ENCODE measurements at places on chromosomes 7 and 10. TPM values are rescaled to one million over a fixed set of nuclear protein-coding genes. Genes with fewer than 3 reads are reported as not detected.

DNA sequence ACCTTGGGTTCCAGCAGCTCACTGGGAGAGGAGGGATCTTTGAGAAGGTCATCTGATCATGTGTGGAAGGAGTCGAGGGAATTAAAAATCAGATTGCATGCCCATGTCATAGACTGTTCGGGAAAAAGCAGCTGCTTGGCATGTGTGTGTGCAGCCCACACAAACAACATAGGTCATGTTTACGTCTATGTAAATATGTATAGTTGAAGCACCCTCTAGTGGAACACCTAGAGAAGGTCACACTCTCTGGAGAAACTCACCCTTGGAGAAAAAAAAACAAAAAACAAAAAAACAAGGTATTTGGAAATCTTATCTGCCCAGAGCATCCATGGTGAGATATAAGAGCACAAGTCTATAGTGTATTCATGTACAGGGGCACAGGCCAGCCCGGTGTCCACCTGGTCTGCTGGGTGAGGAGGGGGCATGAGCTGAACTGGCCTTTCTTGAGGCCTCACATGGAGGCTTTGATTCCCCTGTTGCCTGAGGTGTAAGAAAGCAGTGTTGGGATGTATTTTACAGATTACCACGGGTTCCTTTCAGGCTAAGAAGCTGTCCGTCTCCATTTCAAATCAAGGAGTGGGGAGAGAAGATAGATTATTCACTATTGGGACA lies 98.0 kb downstream of the NPY start:
- peak; percentile 78 for DNase-seq

GRCh38 chr7:11168650-11169170 lies 195.0 kb downstream of the PHF14 start:
- DNase-seq = no peak

- DNase-seq = no peak
Observed at GRCh38 chr7:13198727-13199126, 511.3 kb downstream of the ARL4A start.

DNA sequence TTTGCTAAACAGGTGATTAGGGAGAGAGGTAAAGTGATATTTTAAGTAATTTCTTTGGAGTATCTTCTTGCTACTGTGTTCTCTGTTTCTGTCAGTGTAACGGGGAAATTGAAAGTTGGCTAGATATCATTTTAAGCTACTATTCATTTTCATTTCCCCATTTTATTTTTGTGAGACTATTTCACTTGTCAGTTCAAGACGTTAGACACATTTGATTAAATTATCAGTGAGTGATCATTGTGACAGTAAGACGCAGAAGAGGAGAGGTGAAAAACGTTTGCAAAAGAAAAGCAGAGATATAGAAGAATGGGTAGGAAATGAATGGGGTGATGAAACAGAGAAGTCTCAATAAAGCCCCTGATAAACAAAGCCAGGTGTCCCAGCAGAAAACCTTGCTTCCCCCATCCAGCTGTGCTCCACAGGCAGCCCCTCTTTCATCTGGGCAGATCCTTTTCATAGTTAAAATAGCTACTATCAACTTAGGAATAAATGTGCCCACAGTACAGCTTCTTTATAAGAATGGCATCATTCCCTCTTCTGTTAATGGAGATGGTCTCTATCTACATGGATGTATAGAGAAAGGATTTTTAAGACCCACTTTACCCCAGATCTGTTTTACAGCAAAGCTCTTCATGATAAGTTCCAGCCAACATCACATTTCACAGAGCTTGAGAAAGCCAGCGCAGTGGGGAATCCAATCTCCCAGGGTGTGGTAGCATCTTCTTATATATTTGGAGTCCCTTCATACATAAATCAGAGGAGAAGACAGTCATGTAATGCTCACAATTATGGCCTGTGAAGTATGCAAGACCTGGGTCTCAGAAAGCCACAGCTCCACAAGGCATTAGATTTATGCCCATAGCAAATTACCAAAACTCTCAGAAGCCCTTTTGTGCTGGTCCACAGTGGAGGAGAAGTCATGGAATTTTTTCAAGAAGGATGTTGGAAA lies 138.1 kb upstream of the ITGB1 start:
- DNase-seq = no peak

DNA sequence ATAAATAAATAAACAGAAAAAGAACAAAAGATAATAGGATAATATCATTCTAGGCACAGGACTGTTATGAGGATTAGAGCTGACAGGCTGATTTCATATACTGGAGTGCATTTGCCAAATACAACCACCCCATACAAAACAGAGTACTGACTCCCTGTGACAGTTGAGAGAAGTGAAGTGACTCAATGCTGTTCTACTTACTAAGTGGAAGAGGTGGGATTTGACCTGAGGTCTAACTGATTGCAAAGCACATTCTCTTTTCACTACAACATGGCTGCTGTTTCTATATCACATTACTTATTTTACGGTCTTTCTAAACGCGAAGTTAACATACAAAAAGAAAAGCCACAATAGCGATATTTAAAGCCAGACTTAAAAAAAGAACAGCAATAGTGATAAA lies 51.4 kb downstream of the ITGB1 start:
- DNase-seq = no peak

The TMEM130 gene
- total RNA-seq = 2.5 TPM

The PLEKHA1 gene
- 15.8 TPM for total RNA-seq

Data from H4 (cell line).